ENCODE measurements at places on chromosomes 2 and 18. TPM values are rescaled to one million over a fixed set of nuclear protein-coding genes. Genes with fewer than 3 reads are reported as not detected.

UGT1A10 gene
- polyA plus RNA-seq = not detected

DTNA gene
- polyA plus RNA-seq = 3.0 TPM

- DNase-seq = no peak
Observed at GRCh38 chr2:240278661-240279060, 138.2 kb upstream of the OTOS start.

- DNase-seq = no peak
Observed at GRCh38 chr2:40409734-40410133, 42.2 kb downstream of the SLC8A1 start.

DNA sequence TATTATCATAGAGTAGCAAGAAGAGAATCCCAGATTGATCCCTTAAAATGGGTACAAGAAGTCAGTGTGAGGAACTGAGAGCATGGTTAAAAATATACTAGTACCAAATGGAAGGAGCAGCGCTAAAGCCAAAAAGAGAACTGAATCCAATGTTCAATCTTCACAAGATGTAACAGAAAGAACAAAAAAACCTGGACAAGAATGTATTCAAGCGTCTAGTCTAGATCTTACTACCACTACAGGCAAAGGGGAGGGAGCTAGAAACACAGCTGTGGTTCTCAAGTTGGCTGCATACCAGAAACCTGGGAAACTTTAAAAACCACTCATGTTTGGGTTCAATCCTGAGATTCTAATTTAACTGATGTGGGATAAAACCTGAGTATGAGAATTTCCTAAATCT is 57.5 kb downstream of the PIAS2 start:
- no peak for DNase-seq

DNA sequence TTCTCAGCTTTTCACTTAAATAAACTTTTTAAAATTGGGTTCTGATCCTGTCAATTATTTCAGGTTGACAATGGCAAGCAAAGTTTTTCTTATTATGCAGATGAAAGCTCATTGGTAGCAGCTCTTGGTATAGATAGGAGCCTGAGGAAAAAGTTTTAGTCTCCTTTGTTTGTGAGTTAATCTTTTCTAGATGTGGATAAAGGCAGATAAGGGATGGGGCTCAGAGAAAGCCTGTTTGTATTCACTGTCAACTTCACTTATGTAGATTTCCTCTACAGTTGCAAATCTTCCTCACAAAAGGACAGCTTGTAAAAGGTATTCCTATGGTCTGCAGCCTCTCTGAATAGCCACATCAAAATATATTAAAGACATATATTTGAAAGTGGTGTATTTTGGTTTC is 224.5 kb upstream of the SPOPL start:
- no peak for DNase-seq

- no peak for DNase-seq
Observed at GRCh38 chr2:103025056-103025455, 263.2 kb downstream of the TMEM182 start.

GRCh38 chr18:79397830-79398761 is 2.4 kb downstream of the NFATC1 start:
- peak; percentile 79 for DNase-seq

DNA sequence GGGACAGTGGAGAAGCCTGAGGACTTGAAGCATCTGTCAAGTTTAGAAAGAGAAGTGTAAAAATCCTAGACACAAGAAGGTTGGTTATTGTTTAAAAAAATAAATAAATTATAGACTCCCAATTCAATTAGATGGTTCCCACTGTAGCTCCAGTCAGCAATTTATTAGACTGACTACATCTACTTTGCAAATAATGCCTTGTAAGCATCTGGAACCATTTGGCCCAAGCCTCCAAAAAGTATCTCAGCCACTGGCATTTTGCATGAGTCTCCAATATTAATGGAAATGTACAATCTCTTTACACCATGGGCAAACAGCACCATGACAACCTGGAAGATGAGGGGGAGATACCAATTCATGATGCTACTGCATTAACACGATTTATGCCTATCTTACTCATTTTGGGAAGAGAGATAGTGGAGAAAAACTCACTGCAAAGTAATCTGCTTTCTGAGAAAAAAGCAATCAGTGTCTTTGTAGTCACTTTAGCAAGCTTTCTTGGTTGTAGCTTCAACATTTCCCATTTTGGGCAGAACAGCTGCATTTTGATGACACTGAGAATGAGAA is 2.8 kb downstream of the NYAP2 start:
- no peak for DNase-seq
